ENCODE measurements at places on chromosomes 6 and 20.

- DNase-seq = no peak
These were observed 30.7 kb downstream of the PAK5 start for GRCh38 chr20:9808166-9808565.

DNA sequence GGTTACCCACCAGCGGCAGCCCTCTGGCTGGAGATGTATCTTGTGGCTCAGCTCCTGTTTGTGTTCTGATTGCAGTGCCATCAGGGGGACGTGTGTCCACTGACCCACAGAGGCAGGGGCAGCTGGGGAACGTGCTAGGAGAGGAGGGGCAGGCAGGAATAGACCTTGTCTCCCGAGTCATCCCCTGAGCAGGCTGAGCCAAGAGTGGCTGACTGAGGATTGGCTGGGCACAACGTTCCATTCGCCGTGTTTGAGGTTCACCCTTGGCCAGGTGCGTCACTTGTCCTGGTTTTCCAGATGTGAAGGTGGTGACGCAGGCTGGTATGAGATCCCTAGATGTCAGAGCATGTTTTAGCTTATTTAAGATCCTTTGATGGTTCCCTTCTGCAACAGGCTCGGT lies 57.7 kb downstream of the ADNP start:
- no peak for DNase-seq

DNA sequence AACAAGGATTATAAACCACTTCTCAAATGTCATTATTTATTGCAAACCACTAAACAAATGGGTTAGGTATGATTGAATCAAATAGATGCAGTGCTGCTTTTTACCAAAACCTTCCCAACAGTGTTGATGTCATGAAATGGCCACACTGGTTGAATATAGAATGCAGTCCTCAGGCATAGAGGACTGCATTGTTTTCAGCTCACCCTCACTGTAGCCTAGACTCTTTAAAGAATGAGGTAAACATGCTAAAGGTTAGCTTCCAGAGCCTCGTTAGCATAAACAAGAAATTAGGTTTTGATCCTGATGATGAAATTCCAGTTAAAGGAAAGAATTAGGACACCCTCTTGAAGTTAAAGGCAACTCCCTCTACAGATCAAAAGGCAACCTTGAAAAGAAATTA lies 224.3 kb downstream of the ALDH8A1 start:
- no peak for DNase-seq

GRCh38 chr20:49919461-49919860 lies 4.1 kb upstream of the SPATA2 start:
- DNase-seq = no peak

- peak; percentile 82 for DNase-seq
These were observed 864 bp upstream of the BCLAF1 start for GRCh38 chr6:136290410-136291010.

DNA sequence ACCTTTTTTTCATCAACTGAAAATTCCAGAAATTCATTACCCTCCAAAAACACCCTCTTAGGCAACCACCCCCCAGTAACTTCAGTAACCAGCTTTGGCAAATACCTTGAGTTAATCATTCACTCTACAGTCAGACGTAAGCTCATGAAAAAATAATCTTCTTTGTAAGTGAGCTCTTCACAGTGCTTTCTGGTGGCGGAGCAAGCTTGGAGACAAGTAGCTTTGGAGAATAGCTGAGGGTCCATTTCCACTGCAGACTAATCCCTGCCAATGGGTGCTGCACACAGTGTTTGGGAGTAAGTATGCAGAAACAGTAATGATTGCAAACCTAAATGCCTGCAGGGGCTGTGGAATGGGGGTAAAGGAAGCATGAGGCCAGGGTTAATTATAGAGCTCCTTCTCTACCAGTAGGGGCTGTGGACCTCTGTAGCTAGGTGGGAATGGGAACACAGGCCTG lies 56.8 kb upstream of the HINT3 start:
- no peak for DNase-seq

DNA sequence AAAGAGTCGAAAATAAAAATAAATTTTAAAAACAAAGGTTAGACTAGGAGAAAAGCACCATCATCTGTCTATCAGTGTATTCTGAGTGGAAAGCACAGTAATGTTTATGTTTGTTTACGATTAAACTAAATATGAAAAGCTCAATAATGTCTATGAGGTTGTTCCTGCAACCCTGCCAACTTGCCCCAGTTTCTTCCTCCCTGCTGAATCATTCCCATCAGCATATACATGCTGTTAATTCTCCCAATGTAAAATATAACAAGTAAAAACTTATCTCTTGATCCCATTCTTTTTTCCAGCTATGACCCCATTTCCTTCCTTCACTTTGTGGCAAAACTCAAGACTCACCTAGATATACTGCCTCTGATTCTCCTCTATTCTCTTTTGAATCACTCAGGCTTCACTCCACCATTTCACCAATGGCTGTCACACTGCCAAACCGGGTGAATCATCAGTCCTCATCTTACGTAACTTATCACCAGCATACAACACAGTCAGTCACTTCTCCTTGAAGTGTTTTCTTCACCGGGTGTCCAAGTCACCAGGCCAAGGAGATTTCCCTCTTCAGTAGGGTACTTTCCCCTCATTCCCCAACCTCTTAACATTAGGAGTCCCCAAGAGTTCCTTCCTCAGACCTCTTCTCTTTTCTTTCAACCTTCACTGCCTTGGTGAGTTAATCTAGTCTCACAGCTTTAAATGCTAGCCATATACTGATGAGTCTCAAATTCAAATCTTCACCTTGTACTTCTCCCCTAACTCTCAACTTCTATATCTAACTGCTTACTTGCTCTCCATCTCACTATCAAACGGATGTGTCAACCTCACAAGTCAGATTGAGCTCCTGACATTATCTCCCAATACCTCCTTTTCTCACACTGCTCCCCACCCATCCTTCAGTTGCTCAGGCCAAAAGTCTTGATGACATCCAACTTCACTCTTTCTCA lies 6.2 kb downstream of the TMEM242 start:
- DNase-seq = no peak

DNA sequence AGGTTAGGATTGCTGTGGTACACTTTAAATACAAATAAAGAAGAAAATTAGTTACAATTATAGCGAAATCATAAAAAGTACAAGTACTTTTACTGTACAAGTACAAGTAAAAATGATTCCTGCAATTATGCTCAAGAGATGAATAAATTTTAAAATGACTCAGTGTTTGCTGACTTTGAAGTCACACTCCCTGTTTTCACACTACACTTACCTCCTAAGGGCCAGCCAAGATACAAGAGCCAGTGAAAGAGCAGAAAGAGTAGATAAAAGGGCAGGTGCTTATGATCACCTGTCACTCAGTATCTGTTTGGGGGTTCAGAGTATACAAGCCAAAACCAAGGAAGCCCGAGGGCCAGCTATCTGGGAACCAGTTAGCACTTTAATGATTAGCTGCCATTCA lies 41.0 kb upstream of the COL21A1 start:
- DNase-seq = no peak

GRCh38 chr20:20549267-20549612 lies 163.2 kb downstream of the RALGAPA2 start:
- DNase-seq = no peak

- no peak for DNase-seq
These were observed 80.9 kb downstream of the COL12A1 start for GRCh38 chr6:75124983-75125382.

DNA sequence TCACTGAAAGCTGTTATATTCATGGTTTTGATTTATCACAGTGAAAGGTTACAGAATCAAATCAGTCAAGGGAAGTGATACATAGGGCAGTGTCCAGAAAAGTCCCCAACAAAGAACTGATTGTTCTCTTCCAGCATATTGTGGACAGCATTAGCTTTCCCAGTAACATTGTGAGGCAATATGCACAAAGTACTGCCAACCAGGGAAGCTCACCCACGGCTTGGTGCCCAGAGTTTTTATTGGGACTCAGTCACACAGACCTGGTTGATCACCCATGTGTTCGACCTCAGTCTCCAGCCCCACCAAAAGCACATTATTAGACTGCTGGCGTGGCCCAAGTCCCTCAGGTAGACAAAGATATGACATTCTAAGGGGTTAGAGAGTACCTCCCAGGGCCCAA lies 76.0 kb downstream of the LCA5 start:
- no peak for DNase-seq

GRCh38 chr6:150293423-150294173 lies 75.2 kb upstream of the IYD start:
- no peak for DNase-seq

GRCh38 chr6:37308069-37308815 lies 45.5 kb upstream of the RNF8 start:
- DNase-seq = no peak

DNA sequence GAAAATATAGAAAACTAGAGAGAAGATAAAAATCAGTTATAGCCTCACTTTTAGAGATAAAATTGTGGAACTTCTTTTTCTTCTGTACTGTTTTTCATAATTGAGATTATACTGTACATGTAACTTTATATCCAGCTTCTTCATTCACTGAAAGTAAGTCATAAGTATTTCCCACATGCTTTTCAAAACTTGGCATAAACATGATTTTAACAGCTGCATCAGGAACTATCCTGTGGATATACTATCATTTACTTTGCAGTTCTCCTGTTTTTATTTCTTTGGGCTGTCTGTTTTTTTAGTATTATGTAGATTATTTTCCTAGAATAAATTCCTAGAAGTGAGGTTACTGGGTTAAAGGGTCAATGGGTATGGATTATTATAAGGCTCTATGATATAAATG lies 14.8 kb downstream of the DSTN start:
- no peak for DNase-seq

DNA sequence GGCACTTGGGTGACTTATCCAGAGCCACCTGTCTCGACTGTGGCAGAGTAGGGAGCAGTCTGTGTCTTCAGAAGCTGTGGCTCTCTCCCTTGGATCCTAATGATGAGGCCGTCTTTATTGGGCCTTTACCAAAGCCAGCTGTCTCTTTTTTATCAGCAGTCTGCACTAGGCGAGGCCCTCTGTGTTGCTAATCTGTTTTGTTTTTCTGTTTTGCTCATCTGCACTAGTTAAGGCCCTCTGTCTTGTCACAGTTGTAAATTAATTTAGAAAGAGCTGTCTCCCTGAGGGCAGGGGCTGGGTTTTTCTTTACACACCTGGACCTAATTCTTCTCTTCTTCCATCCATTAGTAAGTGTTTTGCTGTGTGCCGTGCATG lies 45.0 kb downstream of the CDS2 start:
- no peak for DNase-seq

DNA sequence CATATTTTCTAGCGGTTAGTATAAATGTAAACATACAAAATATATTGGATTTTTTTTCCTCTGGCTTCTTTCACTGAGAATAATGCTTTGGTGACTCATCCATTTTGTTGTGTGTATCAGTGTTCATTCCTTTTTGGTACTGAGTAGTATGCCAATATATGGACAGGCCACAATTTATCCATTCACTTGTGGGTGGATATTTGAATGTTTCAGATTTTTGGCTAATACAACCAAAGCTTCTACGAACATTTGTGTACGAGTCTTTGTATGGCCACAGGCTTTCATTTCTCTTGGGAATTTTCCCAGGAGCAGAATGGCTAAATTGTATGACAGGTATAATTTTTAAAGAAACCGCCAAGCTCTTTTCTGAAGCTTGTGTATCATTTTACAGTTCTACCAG lies 677.5 kb downstream of the HDGFL1 start:
- DNase-seq = no peak

- no peak for DNase-seq
These were observed 24.7 kb downstream of the POFUT1 start for GRCh38 chr20:32232326-32232886.

GRCh38 chr6:159826004-159826403 lies 25.9 kb downstream of the PNLDC1 start:
- DNase-seq = no peak

DNA sequence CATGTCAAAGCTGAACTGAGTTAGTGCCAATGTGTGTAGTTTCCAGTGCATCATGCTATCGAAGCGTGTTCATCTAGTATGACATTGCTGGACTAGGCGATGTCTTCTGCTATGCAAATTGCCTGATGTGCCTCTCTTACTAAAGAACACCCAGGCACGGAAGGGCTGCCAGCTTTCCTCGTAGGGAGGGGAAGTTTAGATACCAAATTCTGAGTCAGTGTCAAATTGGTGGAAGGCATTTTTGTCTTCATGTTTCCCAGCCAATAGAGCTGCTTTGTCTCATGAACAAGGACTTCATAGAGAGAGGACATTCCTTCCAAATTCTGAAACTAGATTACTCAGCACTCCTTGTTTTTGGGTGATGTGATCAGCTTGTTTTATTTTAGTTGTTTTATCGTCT lies 320.1 kb downstream of the BTBD3 start:
- no peak for DNase-seq

DNA sequence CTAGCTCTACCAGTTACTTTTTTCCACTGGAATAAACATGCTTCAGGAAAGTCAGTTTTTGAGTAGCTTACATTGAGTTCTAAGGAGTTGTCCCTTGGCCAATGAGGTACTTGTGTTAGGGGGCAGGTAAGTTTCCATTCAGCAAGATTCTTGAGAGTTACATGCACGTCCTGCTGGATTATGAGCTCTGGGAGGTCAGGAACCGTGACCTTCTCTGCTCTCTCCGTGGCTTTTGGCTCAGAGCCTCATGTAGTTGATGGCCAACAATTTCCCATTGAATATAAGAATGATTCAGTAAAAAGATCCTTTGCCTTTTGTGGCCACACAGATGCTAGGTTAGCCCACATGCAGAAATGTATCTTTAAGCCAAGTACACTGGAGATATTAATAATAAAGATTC lies 181.8 kb upstream of the RALGAPA2 start:
- no peak for DNase-seq

DNA sequence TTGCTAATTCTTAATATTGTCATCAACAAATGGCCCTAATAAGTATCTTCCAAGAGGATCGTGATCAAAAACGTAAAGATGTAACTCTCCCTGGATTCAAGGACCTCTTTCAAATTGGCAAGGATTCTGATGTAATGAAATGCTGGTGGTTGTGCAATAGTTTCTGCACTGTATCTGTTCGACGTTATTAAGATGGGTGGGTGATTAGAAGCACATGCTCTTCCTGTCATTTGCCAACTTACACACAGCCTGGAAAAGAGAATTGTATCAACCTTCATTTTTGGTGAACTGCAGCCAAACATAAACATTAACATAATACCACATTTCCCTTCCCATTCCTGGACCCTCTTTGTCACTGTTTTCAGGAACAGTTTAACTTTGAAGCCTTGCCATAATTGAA lies 9.8 kb downstream of the FOXQ1 start:
- no peak for DNase-seq

GRCh38 chr20:62624325-62624690 lies 18.0 kb upstream of the SLCO4A1 start:
- no peak for DNase-seq

DNA sequence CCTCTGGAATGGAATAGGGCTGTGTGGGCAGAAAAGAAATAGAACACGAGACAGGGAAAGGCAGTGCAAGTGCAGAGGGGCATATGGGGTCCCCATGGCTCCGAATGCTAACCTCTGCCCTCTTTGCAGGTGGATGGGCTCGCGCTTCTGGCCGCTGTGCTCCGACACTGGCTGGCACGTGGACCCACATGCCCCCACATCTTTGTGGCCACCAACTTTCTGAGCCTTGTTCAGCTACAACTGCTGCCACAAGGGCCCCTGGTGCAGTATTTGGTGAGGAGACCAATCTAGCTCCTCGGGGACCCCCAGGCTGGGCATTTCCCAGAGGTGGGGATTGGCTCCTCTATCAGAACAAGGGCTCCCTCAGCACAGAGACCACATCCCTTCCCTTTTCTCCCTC lies 1.1 kb upstream of the SAPCD1 start:
- DNase-seq = no peak
